CD4-positive, alpha-beta T cell treated with Interleukin-21 for 1 hour (primary cell): ENCODE measurements at places on chromosomes 7 and 10.

GRCh38 chr7:44762300-44762699 is 13.7 kb downstream of the ZMIZ2 start:
- DNase-seq = no peak

GRCh38 chr7:47387506-47387905 is 194.4 kb downstream of the TNS3 start:
- DNase-seq = no peak

- DNase-seq = no peak
These were observed 7.6 kb upstream of the MRC1 start for GRCh38 chr10:17801507-17801906.

DNA sequence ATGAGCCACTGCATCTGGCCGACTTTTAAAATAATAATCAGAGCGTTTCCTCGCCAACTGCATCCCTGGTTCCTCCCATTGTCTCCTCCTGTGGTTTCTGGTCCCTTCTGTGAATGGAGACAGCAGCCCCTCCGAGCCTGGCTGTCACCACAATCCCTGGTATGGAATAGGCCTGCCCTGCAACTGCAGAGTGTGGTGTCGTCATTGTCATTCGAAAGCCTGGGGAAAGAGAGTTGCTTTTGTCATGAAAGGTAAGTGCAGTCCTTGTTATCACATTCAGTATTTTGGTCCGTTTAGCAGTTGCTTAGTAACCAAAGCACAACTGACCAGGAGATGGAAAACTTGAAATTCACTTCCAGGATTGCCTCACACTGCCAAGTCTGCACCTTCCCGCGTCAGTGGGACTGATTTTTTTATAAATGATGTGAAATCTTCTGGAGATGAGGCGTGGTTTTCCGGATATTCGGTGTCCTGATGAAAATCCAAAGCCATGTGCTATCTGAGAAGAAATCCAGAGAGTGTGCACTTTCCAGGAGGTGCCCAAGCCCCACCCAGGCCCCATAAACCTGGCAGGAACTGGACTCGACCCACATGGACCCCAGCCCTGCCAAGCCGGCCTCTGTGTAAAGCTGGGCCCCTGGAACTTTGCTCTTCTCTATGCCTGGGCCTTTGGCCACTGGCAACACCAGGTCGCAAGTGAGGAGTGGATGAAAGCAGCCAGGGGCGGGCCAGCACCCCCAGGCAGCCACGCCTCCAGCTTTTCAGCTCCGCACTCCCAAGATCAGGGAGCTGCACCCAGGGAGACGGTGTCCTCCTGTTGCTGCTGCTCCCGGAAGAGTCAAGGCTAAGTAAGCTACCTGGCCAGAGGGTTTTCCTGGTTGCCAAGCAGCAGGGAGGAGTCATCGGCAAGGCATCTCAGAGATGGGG is 133.7 kb upstream of the SH2B2 start:
- DNase-seq = no peak

DNA sequence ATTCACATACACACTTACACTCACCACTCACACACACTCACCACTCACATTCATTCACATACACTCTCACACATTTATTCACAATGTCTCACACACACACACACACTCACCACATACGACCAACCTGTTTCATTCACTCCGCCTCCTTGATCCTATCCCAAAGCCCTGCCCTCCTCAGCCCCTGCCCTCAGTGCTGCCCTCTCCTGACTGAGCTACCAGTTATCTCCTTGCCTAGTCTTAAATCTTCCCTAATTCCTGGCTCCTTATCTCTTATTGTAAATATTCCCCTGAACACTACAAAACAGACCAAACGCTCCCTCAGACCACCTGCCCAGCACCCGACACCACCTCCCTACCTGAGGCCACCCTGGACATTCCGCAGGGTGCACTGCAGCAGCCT is 26.1 kb upstream of the C10orf120 start:
- no peak for DNase-seq

GRCh38 chr10:72074574-72075375 is 13.6 kb downstream of the SPOCK2 start:
- DNase-seq = no peak

GRCh38 chr10:29386342-29386999 is 97.6 kb downstream of the LYZL1 start:
- peak; percentile 52 for DNase-seq

GRCh38 chr10:30534465-30535144 is 94.9 kb downstream of the LYZL2 start:
- DNase-seq = peak; percentile 86

DNA sequence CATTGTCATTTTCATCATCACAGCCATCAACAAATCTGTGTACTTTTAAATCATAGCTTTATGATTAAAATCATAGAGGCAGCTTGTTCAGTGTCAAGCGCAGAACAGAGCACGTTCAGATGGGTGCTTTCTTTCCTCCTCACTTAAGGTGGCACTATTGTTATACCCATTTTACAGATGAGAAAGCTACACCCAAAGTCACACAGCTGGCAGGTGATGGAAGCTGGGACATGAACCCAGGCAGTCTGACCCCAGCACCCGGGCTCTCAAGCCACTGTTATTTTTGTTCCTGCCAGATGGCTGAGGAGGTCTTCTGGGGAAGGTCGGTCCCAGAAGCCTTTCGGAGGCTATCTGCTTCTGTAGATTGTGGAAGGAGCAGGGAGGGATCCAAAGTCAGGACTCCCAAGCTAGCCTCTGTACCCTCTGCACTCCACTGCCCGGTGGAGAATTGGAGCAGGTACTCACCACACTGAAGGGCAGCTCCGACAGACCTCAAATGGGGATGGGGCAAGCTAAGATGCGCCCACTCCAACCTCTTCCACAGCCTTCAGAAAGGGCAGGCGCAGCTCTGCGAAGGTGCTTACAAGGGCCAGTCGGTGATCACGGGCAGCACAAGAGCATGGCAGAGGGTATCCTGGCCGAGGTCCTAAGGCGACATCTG is 610 bp downstream of the AVPI1 start:
- DNase-seq = peak; percentile 42

DNA sequence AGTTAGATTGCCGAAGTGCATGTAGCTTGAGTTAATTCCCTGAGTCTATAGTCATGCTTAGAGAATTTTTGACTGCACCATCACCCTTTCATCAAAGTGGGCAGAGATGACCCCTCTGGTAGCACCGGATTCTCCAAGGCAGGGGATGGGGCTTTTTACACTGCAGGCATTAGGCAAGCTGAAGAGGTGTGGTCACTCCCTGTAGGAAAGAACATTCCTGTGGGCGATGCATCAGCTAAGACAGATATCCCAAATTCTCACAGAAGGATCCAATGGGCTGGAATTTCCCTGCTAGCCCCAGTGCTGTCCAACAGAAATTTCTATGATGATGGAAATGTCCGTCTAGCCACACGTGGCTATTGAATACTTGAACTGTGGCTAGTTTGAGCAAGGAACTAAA is 118.2 kb downstream of the ADAM12 start:
- DNase-seq = no peak
